ENCODE measurements at places on chromosomes 4 and X. TPM values are rescaled to one million over a fixed set of nuclear protein-coding genes. Genes with fewer than 3 reads are reported as not detected.

DNA sequence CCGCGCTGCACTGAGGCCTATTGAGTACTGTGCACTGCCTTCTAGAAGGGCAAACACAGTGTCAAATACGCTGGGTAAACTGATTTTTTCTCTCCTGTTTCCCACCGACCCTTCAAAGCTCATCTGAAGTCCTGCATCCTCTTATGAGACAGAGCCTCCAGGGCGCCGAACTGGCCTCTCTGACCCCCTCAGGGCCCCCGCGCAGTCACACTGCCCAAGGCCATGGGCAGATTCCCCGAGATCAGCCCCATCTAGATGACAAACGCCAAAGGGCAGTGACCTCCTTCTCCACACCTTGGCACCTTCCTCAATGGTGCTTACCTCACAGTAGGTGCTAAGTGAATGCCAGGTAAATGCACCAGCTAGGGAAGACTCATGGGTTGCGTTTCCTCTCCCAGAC, 34.4 kb downstream of the CHST7 start:
- no peak for DNase-seq

GRCh38 chrX:81120258-81120935, 81.3 kb downstream of the HMGN5 start:
- no peak for DNase-seq

F11 gene
- total RNA-seq, result not detected

DNA sequence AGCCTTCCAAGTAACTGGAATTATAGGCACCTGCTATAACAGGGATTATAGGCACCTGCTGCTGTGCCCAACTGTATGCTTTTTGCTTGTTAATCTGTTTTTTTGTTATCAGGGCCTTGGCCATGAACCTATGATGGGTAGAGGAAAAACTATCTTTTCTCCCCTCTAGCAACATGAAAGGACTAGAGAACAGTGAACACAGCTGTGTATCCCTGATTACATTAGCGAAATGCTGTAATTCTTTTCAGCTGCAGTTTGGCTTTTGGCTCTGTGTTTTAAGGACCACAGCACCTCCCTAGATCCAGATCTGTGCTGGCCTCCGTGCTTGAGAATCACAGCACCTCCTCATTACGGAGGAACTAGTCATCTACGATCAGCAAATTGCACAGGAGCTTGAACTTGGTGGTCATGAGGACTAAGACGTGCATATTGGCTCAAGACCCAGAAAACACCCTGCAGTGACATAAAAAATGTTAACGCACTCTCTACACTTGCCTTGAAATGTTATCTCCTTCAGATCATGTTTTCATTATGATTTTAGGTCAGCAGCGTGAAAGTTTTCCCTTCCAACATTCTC, 57.7 kb upstream of the S100G start:
- DNase-seq, result no peak

DNA sequence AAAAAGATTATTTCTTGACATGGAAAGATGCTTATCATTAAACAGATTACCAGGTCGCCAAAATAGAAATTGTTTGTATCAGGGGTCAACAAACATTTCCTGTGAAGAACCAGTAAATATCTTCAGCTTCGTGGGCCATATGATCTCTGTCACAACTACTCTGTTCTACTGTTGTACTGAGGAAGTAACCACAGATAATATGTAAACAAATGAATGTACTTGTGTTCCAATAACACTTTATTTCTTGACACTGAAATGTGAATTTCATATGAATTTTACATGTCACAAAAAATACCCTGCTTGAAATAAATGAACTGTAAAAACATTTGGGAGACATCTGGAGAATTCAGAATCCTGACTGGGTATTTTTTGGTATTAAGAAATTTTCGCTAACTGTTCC, 4.7 kb upstream of the FHL1 start:
- DNase-seq, result no peak

GLUD2 gene
- total RNA-seq, result 19.9 TPM

- no peak for DNase-seq
Observed at GRCh38 chr4:80809039-80809729, 221.3 kb upstream of the BMP3 start.

All from SK-MEL-5 (cell line).